Lower lobe of right lung (tissue), 2 donors: ENCODE measurements at places on chromosomes 1 and 21. TPM values are rescaled to one million over a fixed set of nuclear protein-coding genes. Genes with fewer than 3 reads are reported as not detected.

Gene PLPPR5
- not detected for total RNA-seq

GRCh38 chr1:175887981-175888428 is 144.6 kb upstream of the TNR start:
- H3K36me3 ChIP-seq: no peaks in the 10 kb centered on the region
- no peak overlapping the region for H3K4me3 ChIP-seq
- H3K27ac ChIP-seq: no peak overlapping the region
- no peaks in the 10 kb centered on the region for H3K27me3 ChIP-seq
- peak; percentile 52 for DNase-seq

DNA sequence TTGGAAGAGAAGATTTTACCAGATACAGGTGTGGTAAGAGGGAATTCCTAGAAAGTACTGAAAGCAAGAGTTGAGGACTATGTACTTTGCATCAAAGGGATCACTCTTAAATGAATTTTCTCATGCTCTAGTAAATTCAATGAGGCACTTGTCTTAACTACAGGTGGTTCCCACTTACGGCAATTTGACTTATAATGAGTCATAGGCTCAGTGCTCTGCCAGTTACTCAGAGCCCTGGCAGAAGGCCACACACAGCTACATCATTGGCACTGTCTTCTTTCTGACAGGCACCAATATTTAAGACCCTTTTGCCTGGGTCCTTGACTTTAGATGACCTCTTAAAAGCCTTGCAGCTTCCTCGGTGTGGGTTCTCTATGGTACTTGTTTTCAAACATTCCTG is 15.9 kb upstream of the ADAMTS5 start:
- H3K27ac ChIP-seq: no peak overlapping the region
- H3K27me3 ChIP-seq: no peaks in the 10 kb centered on the region
- no peak overlapping the region for H3K4me3 ChIP-seq
- DNase-seq: no peak

GRCh38 chr1:189616893-189617292 is 860.8 kb downstream of the BRINP3 start:
- H3K4me3 ChIP-seq: no peak overlapping the region
- no peak for DNase-seq
- no peaks in the 10 kb centered on the region for H3K4me1 ChIP-seq

- DNase-seq: no peak
- no peak overlapping the region for H3K27ac ChIP-seq
- H3K36me3 ChIP-seq: peaks cover 100% of the 10 kb centered on the region
- H3K27me3 ChIP-seq: no peaks in the 10 kb centered on the region
Observed at GRCh38 chr1:169869426-169869825, 24.3 kb downstream of the SCYL3 start.

GRCh38 chr1:89758156-89758555 is 62.7 kb upstream of the LRRC8D start:
- H3K36me3 ChIP-seq: no peaks in the 10 kb centered on the region
- H3K27ac ChIP-seq: peak overlapping the region; percentile 64
- no peak for DNase-seq
